ENCODE measurements at places on chromosomes 12 and 14.

DNA sequence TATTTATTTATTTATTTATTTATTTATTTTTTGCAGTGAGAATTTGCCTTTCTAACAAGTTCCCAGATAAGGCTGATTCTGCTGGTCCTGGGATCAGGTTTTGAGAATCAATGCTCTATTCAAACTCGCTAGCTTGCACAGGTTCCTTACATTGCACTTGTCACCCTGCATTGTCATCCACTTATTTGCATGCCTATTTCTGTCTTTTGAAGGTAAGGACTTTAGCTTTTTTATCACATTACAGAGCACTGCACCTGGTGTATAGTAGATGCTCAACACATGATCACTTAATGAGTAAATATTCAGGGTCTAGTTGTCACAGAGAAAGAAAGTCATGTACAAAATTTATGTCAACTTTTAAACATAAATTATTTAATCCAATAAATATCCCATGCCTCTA lies 219.7 kb upstream of the BTG1 start:
- no peak for DNase-seq

GRCh38 chr12:47941871-47942613 lies 21.4 kb upstream of the TMEM106C start:
- no peak for DNase-seq

DNA sequence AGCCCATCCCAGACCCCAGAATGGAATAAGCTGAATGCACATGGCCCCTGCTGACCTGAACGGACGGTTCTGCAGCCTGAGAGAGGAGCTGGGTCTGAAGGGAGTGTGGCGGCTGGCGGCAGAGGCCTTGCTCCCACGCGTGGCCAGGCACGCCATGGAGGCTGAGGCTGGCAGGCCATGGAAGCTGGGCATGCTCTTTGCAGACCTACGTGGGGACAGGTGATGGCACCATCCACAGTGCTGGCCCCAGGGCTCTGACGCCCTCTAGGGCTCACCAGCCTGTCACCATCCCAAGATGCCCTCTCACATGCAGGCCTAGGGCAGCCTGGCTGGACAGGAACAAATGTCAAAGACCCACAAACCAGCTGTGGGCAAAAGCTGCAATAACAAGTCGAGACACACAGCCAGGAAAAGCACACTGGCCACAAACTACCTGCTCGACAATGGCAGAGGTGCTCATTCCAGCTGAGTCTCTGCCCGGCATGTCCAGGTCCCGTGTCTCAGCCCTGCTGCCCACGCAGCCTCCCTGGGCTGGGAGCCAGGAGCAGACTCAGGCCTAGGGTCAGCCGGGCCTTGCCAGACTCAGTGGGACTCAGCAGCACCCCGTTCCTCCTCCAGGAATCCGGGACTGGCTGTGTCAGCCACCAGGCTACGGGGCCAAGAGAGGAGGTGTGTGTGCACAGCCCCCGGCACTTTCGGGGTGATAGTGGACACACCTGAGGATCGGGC lies 19.7 kb downstream of the BTBD6 start:
- no peak for DNase-seq

DNA sequence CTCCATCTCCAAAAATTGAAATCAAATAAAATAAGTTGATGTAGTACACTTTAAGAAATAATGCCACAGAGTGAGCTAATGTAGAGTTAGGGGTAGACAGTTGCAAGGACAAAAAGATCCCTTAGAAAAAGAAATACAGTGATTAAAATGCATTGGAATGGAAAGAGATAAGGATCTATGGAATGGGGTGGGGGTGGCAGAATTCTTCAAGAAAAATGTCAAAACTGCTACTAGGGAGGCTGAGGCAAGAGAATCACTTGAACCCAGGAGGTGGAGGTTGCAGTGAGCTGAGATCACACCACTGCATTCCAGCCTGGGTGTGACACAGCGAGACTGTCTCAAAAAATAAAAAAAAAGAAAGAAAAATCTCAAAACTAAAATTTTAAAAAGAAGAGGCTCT lies 6.5 kb downstream of the OLR1 start:
- DNase-seq, result no peak

DNA sequence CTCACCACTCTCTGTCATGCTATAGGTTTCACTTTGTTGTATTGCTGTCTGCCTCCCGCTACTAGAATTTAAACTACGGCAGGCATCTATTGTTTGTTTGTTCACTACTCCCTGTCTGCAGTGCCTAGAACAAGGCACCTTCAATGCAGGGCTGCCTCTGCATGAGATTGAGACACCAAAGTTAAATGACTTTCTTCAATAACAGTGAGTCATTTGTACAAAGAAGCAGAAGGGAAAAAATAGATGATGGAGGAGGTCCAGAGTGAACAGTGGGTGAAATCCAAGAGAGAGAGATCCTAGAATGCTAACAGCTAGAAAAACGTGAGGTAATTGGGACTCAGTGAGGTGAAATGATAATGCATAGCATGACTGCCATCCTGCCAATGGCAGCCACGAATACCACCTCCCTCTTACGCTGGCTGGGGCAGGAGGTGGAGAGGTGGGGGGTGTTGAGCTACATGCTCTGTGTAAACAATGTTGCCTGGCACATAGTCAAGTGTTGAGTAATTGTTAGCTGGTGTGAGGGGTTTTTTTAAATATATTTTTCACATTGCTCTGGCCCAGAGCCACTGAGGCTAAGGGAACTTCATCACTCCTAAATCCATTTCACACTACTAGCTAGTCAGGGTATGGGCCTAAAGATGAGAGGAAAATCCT lies 367.6 kb downstream of the RPS29 start:
- DNase-seq, result no peak

GRCh38 chr14:65879248-65880009 lies 466.9 kb downstream of the FUT8 start:
- DNase-seq, result no peak

DNA sequence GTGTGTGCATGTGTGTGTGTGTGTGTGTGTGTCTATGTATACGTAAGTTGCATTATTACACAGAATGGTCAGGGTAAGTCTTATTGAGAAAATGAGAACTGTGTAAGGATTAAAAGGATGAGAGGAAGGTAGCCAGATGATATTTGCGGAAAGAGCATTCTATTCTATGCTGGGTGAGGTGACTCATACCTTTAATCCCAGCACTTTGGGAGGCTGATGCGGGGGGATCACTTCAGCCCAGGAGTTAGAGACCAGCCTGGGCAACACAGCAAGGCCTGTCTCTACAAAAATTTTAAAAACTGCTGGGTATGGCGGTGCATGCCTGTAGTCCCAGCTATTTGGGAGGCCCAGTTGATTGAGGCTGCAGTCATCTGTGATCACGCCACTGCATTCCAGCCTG lies 103.7 kb downstream of the SLC38A1 start:
- DNase-seq, result no peak

GRCh38 chr14:76112889-76113624 lies 38.7 kb upstream of the GPATCH2L start:
- no peak for DNase-seq

DNA sequence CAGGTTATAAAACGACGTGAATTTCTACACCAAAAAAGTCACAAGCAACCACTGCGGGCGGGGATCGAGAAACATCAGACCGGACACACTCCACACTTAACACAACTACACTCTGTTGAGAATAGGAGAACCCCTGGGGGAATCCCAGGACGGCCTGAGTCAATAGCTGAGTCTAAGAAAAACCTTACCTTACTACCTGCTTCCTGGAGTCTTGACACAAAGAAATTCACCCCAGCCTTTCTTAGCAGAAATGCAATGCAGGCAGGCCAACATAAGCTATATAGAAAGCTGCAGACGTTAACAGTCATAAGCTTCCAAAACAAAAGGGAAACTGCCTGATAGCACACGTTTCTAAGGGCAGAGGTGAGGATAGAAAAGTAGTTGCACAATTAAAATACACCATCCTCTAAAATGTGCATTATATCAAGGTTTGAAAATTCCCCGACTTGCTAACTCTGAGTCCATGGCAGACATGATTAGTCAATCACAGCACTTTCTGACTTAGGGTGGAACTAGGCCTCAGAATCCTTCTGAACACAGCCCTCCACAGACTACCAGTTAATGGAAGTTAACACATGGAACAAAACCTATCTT lies 68.0 kb downstream of the CCDC88C start:
- peak; percentile 84 for DNase-seq

DNA sequence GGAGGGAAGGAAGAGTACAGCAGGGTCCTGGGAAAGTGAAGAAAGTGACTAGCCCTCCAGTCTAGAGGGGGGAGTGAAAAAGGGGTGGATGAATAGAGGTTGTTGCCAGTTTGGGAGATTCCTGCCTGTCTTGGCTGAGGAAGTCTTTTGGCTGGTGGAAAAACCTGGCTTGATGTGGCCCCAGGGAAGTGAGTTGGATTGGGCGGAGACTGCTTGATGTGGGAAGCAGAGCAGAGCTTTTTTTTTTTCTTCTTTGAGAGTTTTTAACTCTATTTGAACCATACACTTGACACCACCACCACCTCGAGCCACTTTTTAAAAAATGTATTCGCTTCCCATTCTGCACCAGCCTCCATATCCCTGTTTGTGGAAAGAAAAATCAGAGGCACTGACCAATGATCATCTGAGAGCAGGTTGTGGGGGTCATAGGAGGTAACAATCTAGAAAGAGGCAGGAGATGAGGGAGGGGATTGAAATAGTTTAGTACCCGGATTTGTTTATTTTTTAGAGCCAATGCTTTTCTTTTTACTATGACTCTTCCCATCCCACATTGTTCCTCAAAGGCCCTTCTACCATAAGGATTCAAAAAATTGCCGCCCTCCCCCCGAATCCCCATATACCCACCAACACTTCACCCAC lies 690 bp upstream of the DTX3 start:
- DNase-seq, result no peak

GRCh38 chr14:99930420-99931274 lies 134.6 kb upstream of the EVL start:
- DNase-seq, result no peak

- DNase-seq, result no peak
These were observed 178.0 kb downstream of the FOXN3 start for GRCh38 chr14:89239023-89239422.

- peak; percentile 82 for DNase-seq
These were observed at the start of gene EAPP for GRCh38 chr14:34539407-34540180. Gene EAPP (minus strand): TSS chr14:34539701. CDS start chr14:34539628, 73 bp downstream.

DNA sequence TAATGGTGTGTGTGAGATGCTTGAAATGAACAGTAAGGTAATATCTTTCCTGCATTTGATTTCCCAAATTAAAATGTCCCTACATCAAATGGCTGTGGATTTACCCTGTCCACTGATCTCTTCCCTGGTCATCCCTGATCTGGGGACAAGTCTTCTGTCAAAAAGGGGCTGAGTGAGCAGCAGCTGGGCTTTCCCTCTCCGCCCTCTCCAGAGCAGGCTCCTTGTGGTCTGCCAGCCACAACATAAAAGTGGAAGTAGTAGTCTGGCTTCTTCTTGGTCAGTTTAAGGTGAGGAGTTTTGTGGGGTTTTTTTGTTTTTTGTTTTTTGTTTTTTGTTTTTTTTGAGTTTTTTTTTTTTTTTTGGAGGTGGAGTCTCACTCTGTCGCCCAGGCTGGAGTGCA lies 25.2 kb upstream of the PLXNC1 start:
- no peak for DNase-seq

DNA sequence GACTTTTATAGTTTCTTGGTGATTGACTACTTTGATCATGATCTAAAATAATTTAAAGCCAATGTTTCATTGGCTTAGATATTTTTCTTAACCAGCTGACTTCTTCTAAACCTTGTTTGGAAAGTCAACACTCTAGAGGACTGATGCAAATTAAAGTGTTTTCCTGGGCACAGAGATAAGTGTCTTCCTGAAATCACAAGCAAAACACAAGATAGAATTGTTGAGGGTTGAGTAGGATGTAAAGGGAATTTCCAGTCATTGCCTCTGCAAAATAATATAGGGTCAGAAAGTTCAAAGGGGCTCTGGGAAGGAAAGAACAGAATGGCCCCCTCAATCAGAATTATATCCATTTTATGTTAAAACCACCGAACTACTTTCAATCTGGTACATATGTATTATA lies 156.3 kb upstream of the LRIG3 start:
- DNase-seq, result no peak

- DNase-seq, result no peak
These were observed 39.3 kb upstream of the CAPRIN2 start for GRCh38 chr12:30794020-30794419.

DNA sequence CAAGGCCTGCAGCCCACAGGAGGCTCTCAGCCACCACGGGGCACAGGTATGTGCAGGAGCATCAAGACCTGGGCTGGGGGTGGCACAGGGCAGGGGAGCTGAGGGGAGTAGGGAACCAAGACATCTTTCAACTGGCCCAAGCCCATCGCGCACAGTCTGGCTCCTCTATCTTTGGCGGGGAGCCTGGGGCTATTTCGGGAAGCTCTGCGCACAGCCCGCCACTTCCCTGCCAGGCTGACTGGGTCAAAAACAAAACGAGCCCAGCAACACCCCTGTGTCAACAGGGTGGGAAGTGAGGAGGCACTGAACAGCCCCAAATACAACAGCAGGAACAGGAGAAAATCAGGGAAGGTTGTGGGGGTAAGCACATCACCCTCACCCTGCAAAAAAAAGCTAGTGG lies 83.9 kb downstream of the ARL6IP4 start:
- DNase-seq, result no peak

GRCh38 chr12:12784911-12785814 lies at the start of gene APOLD1:
Gene APOLD1 (plus strand): TSS chr12:12785659. CDS start chr12:12785692, 33 bp downstream.
- no peak for DNase-seq

- no peak for DNase-seq
These were observed 280.6 kb downstream of the NRXN3 start for GRCh38 chr14:78450669-78451318.

- no peak for DNase-seq
These were observed 3.4 kb downstream of the AQP5 start for GRCh38 chr12:49964849-49965624.

DNA sequence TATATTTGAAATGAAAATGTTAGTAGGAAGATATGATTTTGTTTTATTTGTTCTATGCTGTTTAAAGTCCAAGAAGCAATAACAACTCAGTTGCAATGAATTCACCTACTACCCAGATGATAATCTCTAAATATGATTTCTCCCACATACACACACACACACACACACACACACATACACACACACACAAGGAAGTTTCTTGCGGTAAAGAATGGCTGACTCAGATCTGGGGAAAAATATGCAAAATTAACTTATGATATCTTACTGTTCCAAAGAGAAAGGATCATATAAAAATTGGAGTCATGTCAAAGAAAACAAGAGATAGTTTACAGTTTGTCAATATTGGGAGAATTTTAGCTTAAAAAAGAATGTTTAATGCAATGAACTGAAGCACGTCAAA lies 456.7 kb downstream of the SLC16A7 start:
- DNase-seq, result no peak
